NCI-H510A (cell line): ENCODE measurements at places on chromosomes 1 and 21.

- DNase-seq, result no peak
Observed at GRCh38 chr1:147895123-147895522, 7.5 kb upstream of the GJA8 start.

GRCh38 chr1:36123356-36123755 is 1.7 kb downstream of the COL8A2 start:
- DNase-seq, result no peak

GRCh38 chr1:98221923-98222322 is 301.1 kb upstream of the DPYD start:
- no peak for DNase-seq

- DNase-seq, result no peak
Observed at GRCh38 chr1:81937791-81938450, 137.2 kb downstream of the ADGRL2 start.

DNA sequence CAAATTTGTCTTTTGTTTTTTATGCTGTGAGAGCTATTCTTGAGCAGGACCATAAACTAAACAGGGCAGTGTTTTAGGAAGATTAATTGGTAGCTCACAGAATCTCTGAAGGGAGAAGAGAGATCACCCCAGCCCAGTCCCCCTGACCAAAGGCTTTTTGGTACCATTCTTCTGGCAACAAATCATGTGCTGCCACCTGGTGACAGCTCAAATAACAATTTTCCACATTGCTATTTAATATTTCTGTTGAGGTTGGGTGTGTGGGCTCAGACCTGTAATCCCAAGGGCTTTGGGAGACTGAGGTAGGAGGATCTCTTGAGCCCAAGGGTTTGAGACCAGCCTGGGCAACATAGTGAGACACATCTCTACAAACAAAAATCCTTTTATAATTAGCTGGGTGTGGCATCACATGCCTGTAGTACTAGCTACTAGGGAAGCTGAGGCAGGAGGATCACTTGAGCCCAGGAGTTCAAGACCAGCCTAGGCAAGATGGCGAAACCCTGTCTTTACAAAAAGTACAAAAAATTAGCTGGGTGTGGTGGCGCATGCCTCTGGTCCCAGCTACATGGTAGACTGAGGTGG is 2.2 kb upstream of the TESK2 start:
- no peak for DNase-seq
